ENCODE measurements at places on chromosomes 16 and 17.

- DNase-seq: no peak
These were observed 27.9 kb downstream of the GABARAPL2 start for GRCh38 chr16:75593825-75594820.

DNA sequence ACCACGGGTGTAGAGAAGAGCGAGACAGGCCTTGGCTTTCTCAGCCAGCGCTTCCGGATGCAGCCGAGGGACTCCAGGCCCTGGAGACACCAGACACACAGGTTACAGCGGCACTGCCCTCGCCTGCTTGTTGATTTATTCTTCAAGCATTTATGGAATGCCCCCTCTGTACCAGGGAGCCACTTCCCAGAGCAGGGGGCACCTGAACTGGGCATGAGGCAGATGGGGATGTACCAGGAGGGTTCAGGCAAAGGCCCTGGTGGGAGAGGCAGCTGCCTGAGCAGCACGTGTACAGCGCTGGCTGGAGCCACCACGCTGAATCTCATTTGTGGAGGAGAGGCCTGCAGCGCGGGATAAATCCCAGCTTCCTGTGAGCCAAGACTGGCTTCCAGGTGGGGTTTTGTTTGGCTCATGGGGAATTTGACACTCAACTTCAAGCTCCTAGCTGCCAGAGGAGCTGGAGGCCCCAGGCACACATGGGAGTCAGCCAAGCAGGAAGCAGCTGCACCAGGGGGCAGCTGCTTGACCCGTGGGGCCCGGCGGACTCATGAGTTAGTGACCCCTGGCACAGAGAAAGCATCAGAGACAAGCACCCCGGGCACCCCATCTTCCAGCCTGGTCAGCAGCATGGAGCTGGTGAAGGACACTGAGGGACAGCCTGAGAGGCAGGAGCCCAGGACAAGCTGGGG lies 59.7 kb downstream of the IL21R start:
- DNase-seq: no peak

DNA sequence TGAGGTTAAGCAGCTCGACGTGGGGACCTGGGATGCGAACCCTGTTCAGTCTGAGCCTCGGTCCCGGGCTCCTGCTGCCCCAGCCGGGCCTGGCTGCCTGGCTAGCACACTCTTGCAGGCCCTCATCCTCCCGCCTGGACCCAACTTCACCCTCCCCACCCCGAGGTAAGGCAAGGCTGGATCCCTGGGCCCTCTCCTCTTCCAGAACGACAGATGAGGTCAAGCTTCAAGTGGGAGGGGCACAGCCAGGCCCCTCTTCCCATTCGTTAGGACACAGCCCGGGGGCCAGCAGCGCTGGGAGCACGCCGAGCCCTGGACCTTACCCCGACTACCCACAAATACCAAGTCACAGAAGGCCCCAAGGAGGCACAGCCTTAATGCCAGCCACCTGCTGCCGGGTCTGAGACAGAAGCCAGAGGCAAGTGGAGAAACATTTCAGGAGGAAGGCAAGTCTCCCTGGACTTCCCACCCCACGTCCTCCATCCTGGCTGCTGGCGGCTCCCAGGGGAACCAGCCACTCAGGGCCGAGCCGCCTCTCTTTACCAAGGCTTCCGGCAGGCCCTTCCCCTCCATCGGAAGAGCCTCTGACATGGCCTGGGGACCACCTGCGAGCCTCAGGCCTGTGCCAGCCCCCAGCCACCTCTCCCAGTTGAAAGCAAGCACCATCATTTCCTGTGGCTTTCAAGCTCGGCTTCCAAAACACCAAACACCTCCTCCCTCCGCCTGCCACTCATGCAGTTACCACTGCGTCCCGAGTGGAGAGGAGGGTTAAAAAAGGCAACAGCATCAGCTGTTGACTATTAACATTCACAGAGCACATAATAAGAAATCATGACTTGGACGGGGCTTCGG lies 59.9 kb downstream of the RPH3AL start:
- no peak for DNase-seq

GRCh38 chr17:71099003-71099714 lies 929.8 kb downstream of the KCNJ2 start:
- DNase-seq: no peak

- no peak for DNase-seq
These were observed 1343.6 kb downstream of the TP53TG3F start for GRCh38 chr16:34802848-34803599.

- DNase-seq: no peak
These were observed 106.7 kb upstream of the FOXF1 start for GRCh38 chr16:86403541-86404163.

DNA sequence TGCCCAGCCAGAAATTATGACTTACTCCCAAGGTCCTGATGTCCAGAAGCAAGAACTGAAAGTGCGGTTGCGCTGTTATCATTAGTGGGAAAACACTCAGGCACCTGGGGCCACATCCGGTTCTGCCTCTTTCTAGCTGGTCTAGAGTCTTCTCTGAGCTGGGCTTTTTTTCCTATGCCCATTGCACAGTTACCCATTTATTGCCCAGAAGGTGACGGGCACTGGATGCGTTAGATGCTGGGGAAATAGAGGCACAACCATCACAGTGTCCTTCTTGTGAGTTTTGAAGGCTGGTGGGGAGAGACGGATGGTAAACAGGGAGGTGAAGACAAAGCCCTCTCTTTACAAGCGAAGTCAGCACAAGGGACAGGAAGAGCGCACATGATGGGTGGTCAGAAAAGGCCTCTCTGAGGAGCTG lies 37.7 kb downstream of the PLCG2 start:
- no peak for DNase-seq

GRCh38 chr17:7652388-7653356 lies 1.9 kb downstream of the ATP1B2 start:
- no peak for DNase-seq

- DNase-seq: no peak
These were observed 259.0 kb downstream of the CPPED1 start for GRCh38 chr16:12544477-12545296.

DNA sequence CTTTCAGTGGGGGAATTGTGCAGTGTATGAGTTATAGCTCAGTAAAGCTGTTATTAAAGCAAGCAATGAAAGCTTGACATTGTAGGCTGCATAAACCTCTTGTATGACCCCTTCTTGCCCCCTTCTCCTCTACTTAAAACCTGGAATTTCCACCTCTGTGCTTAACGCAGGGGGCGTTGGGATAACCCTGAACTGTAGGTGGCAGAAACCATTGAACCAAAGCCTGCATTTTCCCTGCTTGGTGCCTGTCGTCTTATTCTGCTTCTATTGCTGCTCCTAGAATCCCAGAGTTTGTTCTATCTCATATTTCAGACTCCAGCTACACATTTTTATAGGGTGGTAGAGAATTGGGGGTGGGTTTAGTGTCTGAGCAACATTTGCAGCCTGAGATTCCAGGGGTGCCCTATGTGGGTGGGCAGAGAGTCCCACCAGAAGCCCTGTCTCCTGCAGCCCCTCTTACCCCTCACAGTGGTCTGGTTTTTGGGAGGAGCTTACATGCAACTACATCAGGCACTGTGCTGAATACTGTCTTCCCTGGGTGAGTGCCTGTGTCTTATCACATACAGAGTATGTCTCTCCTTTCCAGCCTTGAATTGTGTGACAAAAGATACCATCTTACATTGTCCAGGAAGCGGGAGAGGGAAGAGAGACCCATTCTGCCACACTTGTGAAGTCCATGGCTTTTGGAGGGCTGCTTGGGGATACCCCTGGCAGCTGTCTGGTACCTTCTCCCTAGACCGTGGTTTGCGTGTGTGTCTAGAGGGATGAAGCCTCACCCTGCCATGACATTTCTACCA lies 407.7 kb upstream of the EEF2KMT start:
- DNase-seq: no peak

DNA sequence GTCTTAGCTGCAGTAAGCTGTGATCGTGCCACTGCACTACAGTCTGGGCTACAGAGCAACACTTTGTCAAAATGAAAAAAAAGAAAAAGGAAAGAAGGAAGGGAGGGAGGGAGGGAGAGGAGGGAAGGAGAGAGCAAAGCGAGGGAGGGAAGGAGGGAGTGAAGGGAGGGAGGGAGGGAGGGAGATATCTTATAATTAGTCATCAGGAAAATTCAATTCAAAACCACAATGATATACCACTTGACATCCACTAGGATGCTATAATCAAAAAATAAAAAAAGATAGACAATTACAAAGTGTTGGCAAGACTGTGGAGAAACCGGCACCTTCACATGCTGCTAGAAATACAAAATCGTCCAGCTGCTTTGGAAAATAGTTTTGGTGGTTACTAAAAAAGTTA lies 93.8 kb downstream of the CDC27 start:
- DNase-seq: no peak

DNA sequence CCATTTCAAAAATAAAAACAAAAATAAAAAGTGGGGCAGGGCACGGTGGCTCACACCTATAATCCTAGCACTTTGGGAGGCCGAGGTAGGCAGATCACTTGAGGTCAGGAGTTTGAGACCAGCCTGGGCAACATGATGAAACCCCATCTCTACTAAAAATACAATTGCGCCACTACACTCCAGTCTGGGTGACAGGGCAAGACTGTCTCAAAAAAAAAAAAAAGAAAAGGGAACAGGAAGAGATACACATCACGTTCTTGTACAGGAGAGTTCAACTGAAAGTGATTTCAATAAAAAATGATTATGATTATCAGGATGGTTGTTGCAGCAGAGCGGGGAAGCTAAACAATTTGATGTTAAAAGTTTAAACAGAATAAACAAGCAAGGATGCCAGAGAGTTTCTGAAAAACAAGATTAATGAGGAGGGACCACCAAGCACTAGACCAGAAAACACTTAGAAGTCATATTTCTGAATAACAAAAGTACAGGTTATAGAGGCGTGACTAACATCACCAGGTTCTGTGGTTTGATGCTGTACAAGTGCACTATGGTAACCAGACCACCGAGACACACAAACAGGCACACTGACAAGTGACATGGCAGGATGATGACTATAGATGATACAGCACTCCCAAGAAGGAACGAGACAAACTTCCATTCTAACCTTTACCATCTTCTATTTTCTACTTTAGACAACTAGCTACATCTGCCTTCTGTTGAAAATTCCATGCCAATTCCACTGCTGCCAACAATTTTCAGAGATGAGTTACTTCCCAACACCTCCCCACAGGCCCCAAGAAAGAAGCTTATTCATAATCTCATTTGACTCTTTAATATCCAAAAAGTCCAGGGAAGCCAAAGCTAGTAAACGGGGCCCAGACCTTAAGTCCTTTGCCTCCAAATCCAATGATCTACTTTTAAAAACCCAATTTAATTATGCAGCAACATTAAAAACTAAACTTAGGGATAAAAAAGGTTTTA lies 11.8 kb downstream of the DNAJA2 start:
- no peak for DNase-seq

- no peak for DNase-seq
These were observed 230.1 kb downstream of the SLC39A11 start for GRCh38 chr17:72862276-72862999.

DNA sequence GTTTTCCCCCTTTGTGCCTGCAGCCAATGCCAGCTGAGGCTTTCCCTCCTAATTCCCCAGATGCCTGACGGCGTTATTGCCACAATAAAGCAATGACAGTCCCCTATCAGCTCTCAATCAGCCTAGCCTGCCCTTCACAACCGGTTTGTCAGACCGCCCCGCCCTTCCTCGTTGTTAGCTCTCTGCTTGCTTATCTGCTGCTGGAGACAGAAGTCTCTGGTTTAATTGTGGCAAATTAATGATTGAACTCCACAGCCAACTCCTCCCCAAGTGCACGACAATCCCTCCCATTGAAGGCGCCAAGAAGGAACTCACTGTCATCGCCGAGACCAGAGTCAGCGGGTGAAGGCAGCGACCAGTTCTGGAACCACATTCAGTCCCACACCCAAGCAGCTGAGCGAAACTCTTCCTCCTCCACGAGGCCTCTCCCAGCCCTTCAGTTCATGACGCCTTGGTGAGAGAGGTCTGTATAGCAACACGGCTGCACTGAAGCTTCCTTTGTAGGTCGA lies 474.4 kb downstream of the SLC39A11 start:
- peak; percentile 41 for DNase-seq

GRCh38 chr17:78905116-78905515 lies 2.1 kb upstream of the CEP295NL start:
- no peak for DNase-seq

DNA sequence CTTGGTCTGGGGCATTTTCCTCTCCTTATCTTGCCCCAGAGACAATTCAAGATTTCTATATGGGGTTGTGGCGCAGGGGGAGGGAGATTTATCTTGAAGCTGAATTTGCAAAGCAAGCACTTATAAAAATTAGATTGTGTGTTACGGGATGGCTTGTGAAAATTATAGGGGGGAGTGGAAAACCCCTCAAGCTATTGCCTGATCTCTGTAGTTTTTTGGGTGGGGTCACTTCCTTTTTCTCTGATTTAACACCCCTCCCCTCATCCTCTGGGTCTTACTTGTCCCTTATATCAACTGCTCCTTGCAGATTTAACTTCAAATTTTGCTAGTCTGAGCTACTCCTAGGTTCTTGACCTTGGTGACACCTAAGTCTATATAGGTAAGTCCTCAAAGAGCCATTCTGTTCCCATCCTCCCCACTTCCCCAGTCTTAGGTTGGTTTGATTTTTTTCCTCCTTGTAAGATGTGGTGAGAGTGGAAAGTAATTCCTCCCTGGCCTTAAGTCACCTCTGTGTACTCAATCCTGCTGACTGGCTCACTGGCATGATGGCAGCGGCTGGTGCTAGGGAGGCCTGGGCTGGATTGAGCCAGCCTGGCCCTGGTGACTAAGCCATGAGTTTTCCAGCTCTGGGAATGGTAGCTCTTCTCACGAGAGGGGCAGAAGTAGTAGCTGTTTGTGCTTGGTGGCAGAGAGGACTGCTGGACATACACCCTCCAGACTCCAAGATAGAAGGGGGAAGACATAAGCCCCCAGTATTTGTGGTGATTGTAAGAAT lies 2.3 kb downstream of the ARL4D start:
- DNase-seq: no peak

- no peak for DNase-seq
These were observed 61.4 kb downstream of the NXN start for GRCh38 chr17:917941-918740.

GRCh38 chr17:27494192-27495091 lies 38.2 kb downstream of the KSR1 start:
- no peak for DNase-seq

DNA sequence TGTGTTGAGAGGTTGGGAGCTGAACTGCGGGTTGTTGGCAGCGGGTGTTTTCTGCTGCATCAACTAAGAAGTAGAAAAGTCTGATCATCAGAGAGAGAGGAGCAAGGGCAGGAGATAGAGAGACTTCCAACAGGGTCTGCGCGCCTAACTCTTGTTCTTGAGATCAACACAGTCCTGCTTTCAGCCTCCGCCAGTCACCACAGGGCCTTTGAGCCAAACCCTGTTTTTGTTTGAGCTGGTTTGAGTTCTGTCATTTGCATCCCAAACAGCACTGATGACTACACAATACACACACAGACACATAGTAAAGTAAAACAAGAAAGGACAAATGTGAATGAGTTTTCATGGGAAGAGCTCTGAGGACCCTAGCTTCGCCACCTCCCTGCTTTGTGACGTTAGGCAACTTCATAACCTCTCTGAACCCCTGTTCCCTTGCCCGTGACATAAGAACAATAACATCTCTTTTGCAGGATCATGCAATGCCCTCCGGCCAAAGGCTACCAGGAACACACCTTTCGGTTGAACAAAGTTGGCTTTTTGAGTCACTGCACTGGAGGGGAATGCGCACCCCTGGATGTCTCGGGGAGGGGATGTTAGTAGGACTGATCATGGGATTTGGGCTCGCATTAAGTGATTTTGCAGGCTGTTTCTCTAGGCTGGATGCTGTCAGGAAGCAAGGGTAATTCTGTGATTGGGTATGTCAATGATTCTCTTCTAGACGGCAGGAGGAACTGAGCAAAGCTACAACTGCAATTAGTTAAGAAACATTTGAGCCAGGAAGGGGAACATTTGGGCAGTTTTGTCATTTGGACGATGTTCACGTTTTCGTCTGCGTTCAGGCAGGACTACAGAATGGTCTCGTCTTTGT lies 92.3 kb downstream of the C16orf78 start:
- no peak for DNase-seq
